ENCODE measurements at places on chromosomes 4 and X. TPM values are rescaled to one million over a fixed set of nuclear protein-coding genes. Genes with fewer than 3 reads are reported as not detected.
A peak's percentile ranks its signal among the peaks of the same experiment; 100 is the strongest.

CDKL5 gene
- total RNA-seq: 37.5 TPM

NEIL3 gene
- total RNA-seq: 7.3 TPM

SLC16A2 gene
- total RNA-seq: 13.0 TPM

HDX gene
- 11.4 TPM for total RNA-seq

FABP2 gene
- not detected for total RNA-seq

F11 gene
- not detected for total RNA-seq

CXXC4 gene
- total RNA-seq: 68.1 TPM

CCDC149 gene
- total RNA-seq: 16.3 TPM

CLDN34 gene
- total RNA-seq: not detected

- no peak for DNase-seq
Observed at GRCh38 chr4:46594661-46595060, 204.7 kb upstream of the GABRA2 start.

DNA sequence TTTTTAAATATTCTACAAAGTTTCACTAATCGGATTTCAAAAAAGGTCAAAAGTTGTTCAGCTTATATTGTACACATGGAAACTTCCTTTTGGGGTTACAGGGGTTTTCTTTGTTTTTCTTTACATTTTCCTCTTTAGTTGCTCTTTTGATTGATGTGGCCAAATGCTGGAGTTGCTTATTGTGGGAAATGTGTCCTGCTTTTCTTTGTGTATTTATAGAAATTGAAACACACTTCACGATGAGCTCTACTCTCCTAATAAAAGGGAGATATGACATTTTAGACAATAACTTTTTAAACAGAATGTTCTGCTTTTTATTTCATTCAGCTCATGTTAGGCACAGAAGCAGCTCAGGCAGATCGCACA is 50.7 kb upstream of the SPRY1 start:
- DNase-seq: no peak

- DNase-seq: no peak
Observed at GRCh38 chr4:90990284-90990683, 863.1 kb downstream of the CCSER1 start.

- DNase-seq: no peak
Observed at GRCh38 chr4:19945979-19946380, 305.7 kb upstream of the SLIT2 start.

- DNase-seq: peak; percentile 36
Observed at GRCh38 chr4:48141048-48141447, 7.0 kb upstream of the TXK start.

- DNase-seq: no peak
Observed at GRCh38 chr4:128861856-128862518, 52.5 kb downstream of the JADE1 start.

- no peak for DNase-seq
Observed at GRCh38 chrX:1202251-1202650, 10.2 kb downstream of the CRLF2 start.

GRCh38 chr4:80989921-80990544 is 40.5 kb upstream of the BMP3 start:
- DNase-seq: peak; percentile 10

Data from frontal cortex (tissue), 4 donors.